ENCODE measurements at places on chromosomes 7 and 10.

GRCh38 chr7:54837168-54837567 is 78.2 kb upstream of the SEC61G start:
- DNase-seq, result peak; percentile 72

DNA sequence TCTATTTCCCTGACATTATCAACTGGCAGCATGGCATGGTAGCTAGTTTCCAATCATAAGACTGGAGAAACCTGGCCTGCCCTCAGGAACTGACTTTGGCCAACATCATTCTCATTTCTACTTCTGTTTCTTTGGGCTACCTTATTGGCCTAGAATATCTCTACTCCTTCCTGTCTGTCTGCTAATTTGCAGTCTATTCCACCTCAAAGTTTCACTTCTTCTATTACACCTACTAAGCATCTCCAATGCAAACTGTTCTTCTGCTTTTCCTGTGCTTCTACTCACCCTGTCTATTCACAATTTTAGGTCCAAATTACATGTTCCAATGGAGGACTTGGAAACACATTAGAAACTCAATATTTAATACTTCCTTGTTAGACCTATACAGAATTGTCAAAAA is 65.6 kb downstream of the ZNF503 start:
- no peak for DNase-seq

- DNase-seq, result no peak
Observed at GRCh38 chr10:56622335-56622973, 261.4 kb upstream of the ZWINT start.

DNA sequence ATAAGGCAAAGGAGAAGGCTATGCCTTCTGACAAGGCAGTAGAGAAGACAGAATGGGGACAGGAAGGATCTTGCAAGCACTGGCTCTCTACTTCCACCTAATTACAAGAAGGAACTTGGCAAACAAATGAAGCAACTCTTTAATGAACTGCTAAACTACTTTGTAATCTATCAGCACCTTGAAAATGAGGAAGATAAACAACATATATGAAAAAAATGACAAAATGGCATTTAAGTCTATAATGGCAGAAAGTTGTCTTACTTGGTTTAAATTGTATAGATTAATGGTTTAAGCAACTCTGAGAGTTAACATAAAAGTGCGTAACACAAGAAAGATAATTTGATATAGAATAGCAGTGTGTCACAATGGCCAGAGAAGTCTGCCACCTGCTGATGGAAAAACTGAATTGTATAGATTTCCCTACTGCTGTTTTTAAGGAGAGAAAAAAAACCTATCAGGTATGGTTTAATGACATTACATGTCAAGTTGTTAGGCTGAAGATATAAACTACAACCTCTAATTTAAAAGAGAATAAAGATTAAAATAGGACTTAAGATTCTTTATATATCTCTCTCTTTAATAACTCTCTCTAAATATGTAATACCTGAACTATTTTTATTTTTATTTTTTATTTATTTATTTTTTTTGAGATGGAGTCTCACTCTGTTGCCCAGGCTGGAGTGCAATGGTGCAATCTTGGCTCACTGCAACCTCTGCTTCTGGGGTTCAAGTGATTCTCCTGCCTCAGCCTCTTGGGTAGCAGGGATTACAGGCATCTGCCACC is 11.8 kb downstream of the NT5C3A start:
- no peak for DNase-seq

DNA sequence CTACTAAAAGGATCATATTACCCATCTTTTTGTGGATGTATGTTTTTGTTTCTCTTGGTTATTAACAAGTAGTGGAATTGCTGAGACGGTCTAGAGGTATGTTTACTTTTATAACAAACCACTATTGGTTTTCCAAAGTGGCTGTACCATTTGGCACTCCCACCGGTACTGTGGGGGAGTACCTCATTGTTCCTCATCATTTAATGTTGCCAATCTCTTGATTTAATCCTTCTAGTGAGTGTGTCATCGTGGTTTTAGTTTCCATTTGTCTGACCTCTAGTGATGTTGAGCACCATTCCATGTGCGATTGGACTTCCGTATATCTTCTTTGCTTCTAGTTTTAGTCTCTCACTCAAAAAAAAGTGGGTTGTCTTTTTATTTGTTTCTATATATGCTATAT is 50.4 kb downstream of the RBM33 start:
- DNase-seq, result no peak

GRCh38 chr7:87984088-87984487 is 50.0 kb downstream of the ADAM22 start:
- DNase-seq, result no peak

GRCh38 chr10:102461187-102462054 is 10.1 kb upstream of the C10orf95 start:
- peak; percentile 73 for DNase-seq

- no peak for DNase-seq
Observed at GRCh38 chr7:105664816-105665525, 83.7 kb upstream of the EFCAB10 start.

DNA sequence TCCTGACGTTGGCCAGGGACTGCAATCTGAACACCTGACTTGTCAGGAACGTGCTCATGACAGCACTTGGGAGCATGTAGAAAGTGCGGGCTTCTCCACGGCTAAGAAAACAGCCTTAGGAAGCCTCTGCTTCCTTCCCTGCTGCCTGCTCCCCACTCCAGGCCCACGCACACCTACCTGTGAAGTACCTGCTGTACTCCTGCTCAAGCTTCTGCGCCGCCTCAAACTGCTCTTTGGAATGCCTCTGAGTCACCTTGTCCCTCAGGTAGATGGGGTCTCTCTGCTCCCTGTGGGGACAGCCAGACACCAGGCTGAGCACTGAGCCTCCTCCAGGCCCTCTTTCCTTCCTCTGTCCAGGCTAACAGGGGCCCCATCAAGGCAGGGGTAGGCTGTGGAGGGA is 132.7 kb downstream of the DLG5 start:
- no peak for DNase-seq

GRCh38 chr10:113007821-113008220 is 57.8 kb downstream of the TCF7L2 start:
- DNase-seq, result no peak

DNA sequence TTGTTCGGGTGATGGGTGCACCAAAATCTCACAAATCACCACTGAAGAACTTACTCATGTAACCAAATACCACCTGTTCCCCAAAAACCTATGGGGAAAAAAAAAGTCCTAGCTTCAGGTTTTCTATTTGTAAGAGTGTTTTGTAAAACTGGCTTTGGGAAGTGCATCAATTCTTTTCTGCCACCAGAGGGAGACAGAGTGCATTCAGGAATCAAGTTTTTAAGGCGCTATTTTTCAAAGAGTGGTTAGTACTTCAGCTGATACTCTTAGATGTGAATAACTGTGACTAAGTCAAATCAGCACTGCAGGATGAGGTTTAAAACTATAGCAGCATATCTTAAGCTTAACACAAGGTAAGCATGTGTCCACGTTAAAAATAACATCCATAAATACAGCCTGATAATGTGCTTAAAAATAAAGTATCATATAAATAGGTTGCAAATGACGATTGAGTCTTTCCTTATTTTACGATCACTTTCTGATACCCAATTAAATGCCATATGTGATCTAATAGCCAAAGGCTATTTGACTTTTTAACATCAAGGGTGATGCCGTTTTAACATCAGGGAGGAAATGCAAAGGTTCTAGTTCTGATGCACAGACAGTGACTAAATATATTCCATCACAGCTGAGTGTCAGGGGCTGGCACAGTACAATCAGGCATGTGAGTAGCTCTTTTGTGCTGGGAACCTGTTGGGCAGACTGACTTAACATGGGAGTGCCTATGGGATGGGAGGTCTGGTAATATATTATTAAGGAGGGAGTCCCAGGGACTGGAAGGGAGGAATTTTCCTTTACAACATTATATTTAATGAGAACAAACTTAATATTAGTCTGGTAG is 10.6 kb upstream of the LYZL2 start:
- peak; percentile 71 for DNase-seq
